ENCODE measurements at places on chromosomes 2 and 18. TPM values are rescaled to one million over a fixed set of nuclear protein-coding genes. Genes with fewer than 3 reads are reported as not detected.

DNA sequence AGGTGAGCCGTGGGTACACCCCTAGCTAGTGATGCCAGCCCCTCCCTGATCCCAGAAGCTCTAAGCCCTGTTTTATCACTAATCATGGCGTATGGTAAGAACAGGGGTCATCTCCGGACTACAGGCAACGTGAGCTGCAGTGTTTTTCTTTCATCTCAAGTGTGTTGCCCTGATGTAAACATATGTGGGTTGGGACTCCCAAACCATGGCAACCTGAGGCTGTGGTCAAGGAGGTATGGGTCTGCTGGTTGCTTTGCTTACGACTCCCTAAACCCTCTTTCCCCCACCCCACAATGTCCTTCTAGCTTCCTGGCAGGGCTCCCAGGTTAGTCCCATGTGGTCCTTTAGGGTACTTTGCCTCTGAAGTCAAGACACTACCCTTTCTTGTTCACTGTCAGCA lies 53.6 kb upstream of the AFF3 start:
- H3K27ac ChIP-seq: no peak overlapping the region
- H3K36me3 ChIP-seq: no peaks in the 10 kb centered on the region
- no peaks in the 10 kb centered on the region for H3K27me3 ChIP-seq
- no peak for DNase-seq
- H3K4me1 ChIP-seq: peaks cover 9% of the 10 kb centered on the region

DNA sequence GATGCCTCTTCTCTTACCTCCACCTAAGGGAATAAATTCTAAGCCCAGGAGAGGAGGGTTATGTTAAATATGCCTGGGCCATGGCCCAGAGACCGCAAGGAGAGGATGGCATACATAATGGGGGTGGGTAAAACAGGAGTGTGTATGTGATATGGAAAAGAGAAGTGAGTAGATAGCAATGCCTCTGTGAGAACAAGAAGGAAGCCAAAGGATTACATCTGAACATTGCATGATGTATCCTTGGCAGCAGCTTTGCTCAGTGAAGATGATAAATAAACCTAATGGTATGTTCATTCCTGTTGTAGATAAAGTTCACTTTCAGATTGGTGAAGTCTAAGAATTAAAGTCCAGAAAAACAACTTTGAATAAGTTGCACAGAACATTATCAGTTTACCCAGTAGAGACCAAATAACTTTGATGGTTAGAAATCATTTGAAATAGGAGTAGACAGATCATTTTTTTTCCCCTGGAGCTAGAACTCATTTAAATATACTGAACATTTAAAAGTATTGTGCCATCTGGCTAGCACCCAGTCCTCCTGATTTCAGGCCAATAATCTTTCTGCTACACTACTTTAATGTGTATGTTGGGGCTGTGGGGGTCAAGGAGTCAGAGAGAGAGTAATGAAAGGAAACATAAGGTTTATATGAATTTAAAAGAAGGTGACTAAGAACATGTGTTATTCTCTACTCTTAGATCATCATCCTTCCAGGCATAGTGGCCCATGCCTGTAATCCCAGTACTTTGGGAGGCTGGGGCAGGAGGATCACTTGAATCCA lies 231.7 kb downstream of the PARD3B start:
- no peak overlapping the region for H3K27ac ChIP-seq
- H3K36me3 ChIP-seq: no peaks in the 10 kb centered on the region
- H3K27me3 ChIP-seq: no peaks in the 10 kb centered on the region
- H3K4me3 ChIP-seq: no peak overlapping the region

DNA sequence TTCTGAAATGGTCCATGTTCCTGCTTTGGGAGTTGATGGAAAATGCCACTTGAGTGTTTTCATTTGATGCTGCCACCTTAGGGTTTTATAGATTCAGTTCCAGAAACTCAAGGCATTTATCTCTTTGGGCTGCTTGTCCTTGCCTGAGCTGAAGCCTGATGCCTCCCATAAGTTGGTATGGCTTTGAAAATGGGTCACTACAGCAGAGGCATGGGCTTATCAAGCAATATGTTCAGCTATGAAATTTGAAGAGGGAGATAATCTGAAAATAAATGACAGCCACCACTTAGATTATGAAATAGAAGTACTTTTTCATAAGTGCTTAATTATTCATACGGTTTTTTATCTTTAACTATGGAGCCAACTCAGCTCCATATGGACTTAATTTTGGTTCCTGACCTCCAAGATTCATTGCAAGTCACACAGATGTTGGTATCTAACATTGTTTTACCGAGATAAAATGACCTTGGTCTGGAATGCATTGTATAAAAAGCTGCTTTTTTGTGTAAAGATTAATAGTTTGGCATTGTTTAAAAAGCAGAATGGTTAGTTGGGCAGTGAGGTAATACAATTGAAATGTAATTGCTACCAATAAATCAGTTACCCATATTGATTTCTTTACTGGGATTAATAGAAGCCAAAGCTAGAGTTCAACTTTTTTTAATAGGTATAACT lies 4.5 kb downstream of the SLC14A1 start:
- H3K27me3 ChIP-seq: no peaks in the 10 kb centered on the region
- DNase-seq: no peak

DNA sequence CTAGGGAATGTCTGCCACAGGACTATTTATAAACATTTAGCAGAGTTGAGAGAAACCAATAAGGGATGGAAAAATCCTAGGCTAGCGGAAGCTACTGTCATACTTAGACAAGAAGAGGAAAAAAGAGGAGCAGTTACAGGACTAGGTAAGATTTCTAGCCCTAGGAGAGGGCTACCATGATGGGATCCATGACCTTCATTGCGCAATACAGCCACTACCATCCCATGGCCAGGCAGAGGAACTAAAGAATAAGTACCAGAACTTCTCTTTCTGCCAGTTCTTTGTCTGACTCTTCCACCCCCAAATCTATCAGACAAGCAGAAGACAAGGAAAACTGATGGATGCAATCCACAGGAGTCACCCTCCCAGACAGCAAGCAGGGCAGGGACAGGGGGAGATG lies 417.0 kb upstream of the CHST9 start:
- DNase-seq: no peak
- no peak overlapping the region for H3K4me3 ChIP-seq
- no peaks in the 10 kb centered on the region for H3K4me1 ChIP-seq
- no peak overlapping the region for H3K27ac ChIP-seq
- H3K36me3 ChIP-seq: no peaks in the 10 kb centered on the region

GRCh38 chr2:9578467-9579235 lies 23.0 kb upstream of the ADAM17 start:
- H3K27me3 ChIP-seq: no peaks in the 10 kb centered on the region
- H3K4me3 ChIP-seq: no peak overlapping the region
- peaks cover 27% of the 10 kb centered on the region for H3K36me3 ChIP-seq
- H3K4me1 ChIP-seq: no peaks in the 10 kb centered on the region

DNA sequence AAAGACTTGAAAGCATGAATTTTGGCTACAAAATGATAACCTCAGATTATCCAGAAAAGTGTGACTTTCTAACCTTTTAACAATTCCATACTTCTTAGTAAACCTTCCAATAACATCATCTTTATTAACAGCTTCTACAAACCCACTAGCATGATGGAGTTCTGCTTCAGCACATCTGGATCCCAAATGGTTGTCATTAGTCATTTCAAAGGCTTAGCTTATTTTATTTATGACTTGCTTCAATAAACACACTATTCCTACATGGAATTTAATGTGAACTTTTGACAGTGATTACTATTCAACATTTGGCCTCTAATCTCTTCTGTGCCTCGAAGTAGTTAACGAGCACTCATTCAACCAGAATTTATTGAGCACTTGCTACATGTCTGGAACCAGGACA lies 808.3 kb downstream of the TSN start:
- no peaks in the 10 kb centered on the region for H3K27me3 ChIP-seq
- no peaks in the 10 kb centered on the region for H3K4me1 ChIP-seq
- no peak overlapping the region for H3K4me3 ChIP-seq
- no peak for DNase-seq

- no peak overlapping the region for H3K4me3 ChIP-seq
- H3K4me1 ChIP-seq: no peaks in the 10 kb centered on the region
- no peak for DNase-seq
- H3K27me3 ChIP-seq: no peaks in the 10 kb centered on the region
- no peak overlapping the region for H3K27ac ChIP-seq
Observed at GRCh38 chr2:62423235-62423634, 82.8 kb downstream of the TMEM17 start.

DNA sequence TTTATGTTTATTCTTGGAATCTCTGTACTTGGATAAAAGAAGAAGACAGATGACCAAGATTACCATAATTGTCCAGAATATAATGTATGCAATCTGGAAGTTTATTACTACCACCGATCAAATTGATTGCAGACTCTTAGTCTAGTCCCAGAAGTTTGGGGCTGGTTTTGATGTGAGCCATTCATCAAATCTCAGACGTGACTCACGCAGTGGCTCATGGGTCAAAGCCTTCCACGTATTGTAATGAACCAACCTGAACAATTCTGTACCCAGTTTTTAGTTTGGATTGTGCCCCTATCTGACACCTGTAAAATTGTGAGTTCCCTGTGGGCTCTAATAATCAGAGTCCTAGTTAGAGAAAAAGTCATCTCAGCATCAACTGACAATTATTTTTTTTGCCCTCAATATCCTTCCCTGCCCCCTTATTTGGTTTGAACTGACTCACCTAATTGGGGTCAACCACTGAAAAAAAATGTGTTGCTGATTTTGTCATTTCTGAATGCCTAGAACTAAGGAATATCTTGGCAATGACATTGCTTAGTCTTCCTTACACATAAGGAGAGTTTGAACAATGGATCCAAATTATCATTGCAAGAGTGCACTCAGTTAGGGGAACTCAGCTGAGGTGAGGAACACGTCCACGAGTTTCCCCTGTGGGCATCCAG lies 219.5 kb upstream of the NRP2 start:
- no peak overlapping the region for H3K27ac ChIP-seq
- DNase-seq: no peak
- H3K27me3 ChIP-seq: no peaks in the 10 kb centered on the region
- H3K36me3 ChIP-seq: no peaks in the 10 kb centered on the region

Gene LCT
- not detected for polyA plus RNA-seq

DNA sequence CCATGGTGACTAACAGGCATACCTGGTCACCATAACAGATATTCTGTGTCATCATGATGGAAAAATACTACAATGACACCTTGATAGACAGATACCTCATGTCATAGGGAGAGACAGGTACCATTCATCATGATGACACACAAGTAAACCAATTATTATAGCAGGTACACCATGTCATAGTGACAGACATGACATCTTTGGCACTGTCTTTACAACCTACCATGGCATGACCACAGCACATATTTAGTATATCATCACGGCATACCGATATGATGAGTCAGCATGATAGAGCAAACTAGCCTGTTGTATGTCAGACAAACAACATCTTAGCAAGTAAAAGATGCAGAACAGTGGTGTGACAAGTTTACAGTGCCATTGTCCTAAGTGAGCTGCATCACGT lies 101.3 kb upstream of the KLHL29 start:
- no peaks in the 10 kb centered on the region for H3K27me3 ChIP-seq
- no peak overlapping the region for H3K4me3 ChIP-seq
- no peaks in the 10 kb centered on the region for H3K4me1 ChIP-seq
- no peak for DNase-seq
- no peaks in the 10 kb centered on the region for H3K36me3 ChIP-seq
- H3K27ac ChIP-seq: no peak overlapping the region

- peaks cover 17% of the 10 kb centered on the region for H3K4me1 ChIP-seq
- no peak for DNase-seq
- H3K4me3 ChIP-seq: no peak overlapping the region
- H3K36me3 ChIP-seq: peaks cover 28% of the 10 kb centered on the region
- H3K27me3 ChIP-seq: no peaks in the 10 kb centered on the region
Observed at GRCh38 chr2:26067980-26068507, 34.2 kb downstream of the RAB10 start.

- H3K27ac ChIP-seq: no peak overlapping the region
- no peak overlapping the region for H3K4me3 ChIP-seq
- H3K27me3 ChIP-seq: no peaks in the 10 kb centered on the region
Observed at GRCh38 chr2:191318729-191319078, 73.5 kb downstream of the MYO1B start.

All from spleen (tissue), 13 donors.